ENCODE measurements at places on chromosomes 3 and 15.

- no peak for DNase-seq
Measured at GRCh38 chr3:128367221-128367620, 99.5 kb downstream of the DNAJB8 start.

- no peak for DNase-seq
Measured at GRCh38 chr3:182046166-182046764, 334.5 kb downstream of the SOX2 start.

DNA sequence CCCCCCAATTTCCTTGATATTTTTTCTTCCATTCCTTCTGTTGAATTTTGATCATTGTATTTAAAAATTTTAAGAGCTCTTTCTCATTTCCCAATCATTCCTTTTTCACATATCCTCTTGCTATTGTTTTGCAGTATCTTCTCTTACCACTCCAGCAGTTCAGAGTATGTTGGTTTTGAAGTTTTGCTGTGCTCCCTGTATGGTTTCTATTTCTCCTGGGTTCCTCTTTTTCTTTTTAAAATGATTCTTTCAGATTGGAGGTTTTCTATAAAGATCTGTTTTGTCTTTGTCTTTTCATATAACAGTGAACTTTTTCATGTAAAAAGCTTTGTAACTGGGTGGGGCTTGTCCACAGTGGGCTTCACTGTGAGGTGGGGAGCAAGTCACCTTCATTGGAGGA is 12.8 kb downstream of the USP3 start:
- no peak for DNase-seq

- no peak for DNase-seq
Measured at GRCh38 chr3:45180899-45181298, 34.7 kb upstream of the CDCP1 start.

- DNase-seq, result no peak
Measured at GRCh38 chr3:182027366-182027765, 315.6 kb downstream of the SOX2 start.

DNA sequence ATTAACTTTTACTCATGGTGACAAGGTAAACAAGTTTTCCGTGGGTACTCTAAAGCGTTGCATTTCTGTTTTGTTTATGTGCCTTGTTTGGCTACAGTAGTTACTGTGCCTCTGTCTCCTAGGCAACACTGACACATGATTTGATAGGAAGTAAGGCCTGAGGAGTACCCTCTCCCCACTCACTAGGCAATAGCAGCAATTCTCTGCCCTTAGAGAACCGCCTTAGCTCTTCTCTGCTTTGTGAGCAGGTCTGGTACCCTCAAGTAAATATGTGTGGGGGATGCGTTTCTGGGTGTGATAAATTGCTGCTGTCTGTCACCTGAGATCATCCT is at the start of gene IL5RA:
Gene IL5RA, minus strand, starts transcription at position 76 of the 332 bp plus-strand sequence. CDS start 5,390 bp downstream, outside the sequence.
- DNase-seq, result peak; percentile 13

GRCh38 chr3:36494461-36495109 is 114.3 kb downstream of the STAC start:
- no peak for DNase-seq

- no peak for DNase-seq
Measured at GRCh38 chr3:132654190-132654589, 5.4 kb downstream of the ACAD11 start.

GRCh38 chr3:117719316-117719926 is 1009.8 kb downstream of the TUSC7 start:
- DNase-seq, result no peak

- DNase-seq, result no peak
Measured at GRCh38 chr3:33722191-33722590, 4.1 kb upstream of the CLASP2 start.

GRCh38 chr3:127959873-127960272 is 44.8 kb downstream of the KBTBD12 start:
- DNase-seq, result no peak

GRCh38 chr3:50470658-50471057 is 32.8 kb downstream of the CACNA2D2 start:
- DNase-seq, result no peak

- no peak for DNase-seq
Measured at GRCh38 chr15:74828835-74829234, 2.4 kb downstream of the CPLX3 start.

DNA sequence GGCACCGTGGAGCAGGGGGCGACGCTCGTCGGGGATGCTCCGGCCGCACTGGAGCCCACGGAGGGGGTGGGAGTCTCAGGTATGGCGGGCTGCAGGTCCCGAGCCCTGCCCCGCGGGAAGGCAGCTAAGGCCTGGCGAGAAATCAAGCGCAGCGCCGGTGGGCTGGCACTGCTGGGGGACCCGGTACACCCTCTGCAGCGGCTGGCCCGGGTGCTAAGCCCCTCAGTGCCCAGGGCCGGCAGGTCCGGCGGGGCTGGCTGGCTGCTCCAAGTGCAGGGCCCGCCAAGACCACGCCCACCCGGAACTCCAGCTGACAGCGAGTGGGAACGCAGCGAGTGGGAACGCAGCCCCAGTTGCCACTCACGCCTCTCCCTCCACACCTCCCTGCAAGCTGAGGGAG is 676.4 kb downstream of the SI start:
- no peak for DNase-seq

- DNase-seq, result no peak
Measured at GRCh38 chr3:71498543-71498942, 85.0 kb downstream of the FOXP1 start.

DNA sequence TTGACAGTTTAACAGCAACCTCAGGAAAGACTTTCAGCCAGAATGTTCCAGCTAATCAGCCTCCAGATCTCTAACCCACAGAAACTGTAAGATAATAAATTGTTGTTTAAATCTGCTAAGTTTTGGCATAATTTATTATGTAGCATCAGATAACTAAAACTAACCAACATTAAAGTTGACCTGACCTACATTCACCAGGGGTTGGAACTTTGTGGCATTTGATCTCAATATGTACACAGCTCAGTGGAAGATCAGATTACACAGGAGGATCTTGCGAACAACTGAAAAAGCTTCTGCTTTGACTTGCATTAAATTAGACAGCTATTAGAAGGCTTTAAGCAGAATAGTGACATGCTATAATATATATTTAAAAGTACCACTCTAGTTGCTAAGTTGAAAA is 91.4 kb upstream of the POU1F1 start:
- DNase-seq, result no peak

- no peak for DNase-seq
Measured at GRCh38 chr15:45544266-45545023, 21.9 kb upstream of the SLC30A4 start.

GRCh38 chr15:50107157-50107556 is 11.9 kb downstream of the ATP8B4 start:
- no peak for DNase-seq

DNA sequence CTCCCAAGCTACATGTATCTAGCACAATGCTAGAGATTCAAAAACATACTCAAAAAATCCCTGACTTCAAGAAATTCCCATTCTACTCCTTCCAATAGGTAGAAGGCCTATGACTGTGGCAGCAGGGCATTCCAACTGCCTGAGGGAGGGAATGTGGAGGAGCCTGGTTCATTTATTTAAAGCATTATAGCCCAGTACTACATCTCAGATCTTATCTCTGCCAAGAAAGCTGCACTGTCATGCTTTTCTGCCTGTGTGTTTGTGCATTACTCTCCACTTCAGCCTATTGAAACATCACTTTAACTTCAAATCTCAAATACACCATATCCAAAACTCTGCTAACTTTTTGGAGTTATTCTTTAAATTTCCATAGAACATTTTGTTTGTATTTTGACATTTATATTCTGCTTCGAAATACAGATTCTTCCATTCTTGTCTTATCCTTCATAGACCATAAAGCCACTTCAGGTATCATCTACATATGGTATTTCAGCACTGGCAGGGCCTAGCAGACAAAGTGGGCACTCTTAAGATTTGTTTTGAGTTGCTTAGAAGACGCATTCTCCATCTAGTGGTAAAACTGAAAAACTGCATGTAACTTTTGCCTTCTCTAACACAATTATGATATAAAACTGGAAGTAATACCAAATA is 59.1 kb upstream of the NEDD4 start:
- no peak for DNase-seq

DNA sequence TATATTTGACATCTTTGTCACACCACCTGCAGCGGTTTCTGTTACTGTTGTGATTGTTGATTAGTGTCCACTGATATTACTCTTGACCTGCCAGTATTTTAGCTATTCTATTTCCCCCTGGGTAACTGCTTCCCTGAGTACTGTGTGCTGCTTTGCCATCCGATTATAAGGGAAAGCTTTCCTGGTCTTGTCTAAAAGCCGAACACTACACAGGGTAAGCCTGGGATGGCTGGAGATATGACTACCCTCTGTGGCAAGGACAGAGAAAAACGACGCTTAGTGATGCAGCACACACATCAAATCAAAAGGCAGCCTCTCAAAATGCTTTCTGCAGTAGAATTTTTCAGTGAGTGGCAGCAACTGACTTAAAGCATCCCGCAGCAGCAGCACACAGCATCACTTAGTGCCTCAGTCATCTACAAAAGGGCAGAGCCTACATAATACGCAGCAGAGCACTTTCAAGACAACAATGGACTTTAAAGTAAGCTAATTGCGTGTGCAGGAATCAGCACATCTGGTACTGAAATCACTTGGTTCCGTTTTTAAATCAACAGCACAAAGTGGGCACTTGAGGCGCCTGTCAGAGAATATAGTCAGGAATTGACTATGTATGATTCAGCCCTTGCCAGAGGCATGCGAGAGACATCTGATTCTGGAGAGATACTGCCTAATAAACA is 656.3 kb upstream of the TGFBR2 start:
- no peak for DNase-seq

DNA sequence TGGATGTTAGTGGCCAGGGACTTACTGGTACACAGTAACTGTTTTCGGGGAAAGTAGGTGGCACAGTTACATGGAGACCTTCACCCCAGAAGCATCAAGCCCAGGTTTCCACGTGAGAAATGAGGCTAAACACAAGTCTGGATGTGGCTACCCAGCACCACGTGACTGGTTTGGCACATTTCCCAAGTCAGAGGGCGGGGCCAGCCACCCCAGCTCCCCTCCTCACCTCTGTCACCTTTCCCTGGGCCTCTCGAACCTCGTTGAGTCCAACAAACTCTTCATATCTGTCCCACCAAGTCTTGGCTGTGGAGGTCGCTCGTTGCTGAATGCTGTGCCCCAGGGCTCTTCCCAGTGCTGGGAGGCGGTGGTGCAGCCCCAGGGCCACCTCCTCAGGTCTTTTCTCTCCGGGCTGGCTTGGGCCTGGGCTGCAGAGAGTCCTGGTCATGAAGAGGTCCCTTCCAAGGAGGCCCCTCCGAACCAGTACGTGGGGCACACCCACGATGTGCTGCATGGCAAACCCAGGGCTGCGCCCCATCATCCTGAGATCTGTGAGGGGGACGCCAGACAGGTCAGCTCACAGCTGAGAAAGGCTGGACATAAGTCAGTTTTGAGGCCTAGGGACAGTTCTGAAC is 4.8 kb upstream of the PLXNB1 start:
- no peak for DNase-seq

DNA sequence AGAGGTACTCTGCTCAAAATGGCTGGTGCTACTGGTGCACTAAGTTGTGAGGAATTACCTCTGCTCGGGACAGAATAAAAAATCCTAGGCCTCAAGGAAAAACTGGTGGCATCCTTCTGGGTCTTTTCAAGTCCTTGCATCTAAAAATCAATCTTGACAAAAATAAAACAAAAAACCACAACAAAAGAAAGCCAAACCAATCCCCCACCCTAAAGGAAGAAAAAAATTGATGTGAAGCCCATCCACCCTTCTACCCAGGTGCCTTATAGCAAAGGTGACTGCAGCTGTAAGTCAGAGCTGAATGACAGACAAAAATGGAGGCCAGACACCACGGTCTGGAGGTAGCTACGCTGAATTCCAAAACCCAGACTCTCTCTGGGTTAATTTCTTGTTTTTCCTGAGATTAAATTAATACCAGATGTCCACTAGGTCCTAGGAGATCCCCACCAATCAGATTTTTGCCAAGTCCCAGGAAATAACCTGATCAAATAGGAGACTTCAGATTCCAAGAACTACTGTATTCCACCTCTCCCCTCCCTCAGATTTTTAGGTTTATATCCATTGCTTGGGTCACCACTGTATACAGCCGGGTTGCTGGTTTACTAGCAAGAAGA is 33.5 kb downstream of the ABCC5 start:
- DNase-seq, result no peak

- DNase-seq, result no peak
Measured at GRCh38 chr3:179373938-179374337, 26.4 kb downstream of the MFN1 start.

- no peak for DNase-seq
Measured at GRCh38 chr3:113223475-113224281, 12.3 kb downstream of the BOC start.

- DNase-seq, result no peak
Measured at GRCh38 chr3:182803596-182803995, 10.3 kb downstream of the ATP11B start.

DNA sequence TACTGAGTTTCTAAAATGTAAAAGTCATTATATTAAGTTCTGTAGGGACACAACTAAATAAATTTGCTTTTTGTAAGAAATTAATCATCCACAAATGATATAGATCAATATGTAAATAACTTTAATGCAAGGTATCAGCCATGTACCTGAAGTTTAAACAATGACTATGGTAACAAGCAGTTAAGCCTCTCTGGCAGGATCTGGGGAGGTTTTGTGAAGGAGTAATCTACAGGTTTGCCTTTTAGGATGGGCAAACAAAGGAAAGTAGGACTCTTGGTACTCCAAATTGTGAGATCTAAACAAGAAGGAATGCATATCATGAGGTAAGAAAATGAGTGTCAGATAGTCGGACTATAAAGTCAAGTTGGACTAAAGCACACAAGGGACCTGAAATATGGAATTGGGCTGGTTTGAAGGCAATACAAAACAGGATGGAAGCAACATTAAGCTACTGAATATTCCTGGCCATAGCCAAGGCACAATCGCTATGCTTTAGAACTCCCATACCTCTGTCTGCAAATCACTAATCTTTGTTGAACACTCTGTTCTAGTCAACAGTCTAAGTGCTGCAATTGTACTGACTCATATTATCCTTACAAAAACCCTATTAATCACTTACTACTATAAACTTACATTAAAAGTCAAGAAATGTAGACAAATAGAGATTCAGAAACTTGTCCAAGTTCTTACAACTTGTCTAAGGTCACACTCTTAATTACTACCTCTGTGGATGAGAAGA is 412.8 kb downstream of the DIPK2A start:
- no peak for DNase-seq

- DNase-seq, result no peak
Measured at GRCh38 chr3:49327485-49327884, 12.4 kb downstream of the USP4 start.

DNA sequence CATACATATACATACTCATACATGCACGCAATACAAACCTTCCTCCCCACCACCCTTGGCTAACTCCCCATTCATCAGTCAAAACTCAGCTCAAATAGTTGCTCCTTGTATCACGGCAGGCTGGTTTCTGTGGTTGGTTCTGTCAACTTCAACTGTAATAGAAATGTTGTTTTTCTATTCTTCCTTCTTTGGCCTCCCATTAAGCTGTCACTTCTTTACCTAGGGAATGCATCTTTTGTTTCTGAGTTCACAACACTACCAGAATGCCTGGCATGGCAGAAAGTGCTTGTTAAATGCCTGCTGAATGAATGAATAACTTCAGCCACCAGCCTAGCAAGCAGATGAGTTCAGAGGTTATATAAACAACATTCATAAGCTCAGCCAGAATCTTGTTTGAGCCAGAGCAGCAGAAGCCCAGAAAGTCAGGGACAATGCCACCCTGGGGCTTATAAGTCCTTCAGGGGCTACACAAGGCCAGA is 63.1 kb downstream of the B3GALNT1 start:
- no peak for DNase-seq
